GM12864 (cell line): ENCODE measurements at places on chromosomes 3 and 15.

- DNase-seq = peak; percentile 95
Observed at GRCh38 chr15:34993877-34994276, 5.8 kb upstream of the ZNF770 start.

DNA sequence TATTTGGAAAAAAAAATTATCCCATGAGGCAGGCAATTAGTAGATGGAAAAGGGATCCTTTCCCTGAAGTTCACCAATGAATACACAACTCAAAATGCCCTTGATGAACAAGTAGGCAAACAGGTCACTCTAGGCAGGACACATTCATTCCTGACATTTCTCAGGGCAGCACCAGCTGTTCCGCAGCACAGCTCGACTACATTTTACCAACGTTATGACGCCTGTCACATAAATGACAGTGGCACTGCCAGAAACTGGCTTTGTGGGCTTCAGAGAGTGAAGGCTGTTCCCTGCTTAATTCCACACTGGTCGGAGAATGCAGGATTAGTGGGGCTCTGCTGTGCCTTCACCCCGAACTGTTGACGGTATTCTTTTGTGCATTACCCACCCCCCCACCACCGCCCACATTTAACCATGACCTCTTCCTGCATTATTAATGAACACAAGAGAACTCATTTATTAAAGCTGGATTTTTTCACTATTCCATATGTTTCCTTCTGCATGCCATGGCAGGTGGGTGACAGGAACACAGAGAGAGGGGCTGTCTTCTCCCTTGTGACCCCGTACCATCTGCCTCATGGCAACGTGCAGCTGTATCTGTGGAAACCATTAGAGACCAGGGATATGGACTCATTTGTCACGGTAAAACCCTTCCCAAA, 197.6 kb downstream of the PDZRN3 start:
- DNase-seq = no peak

DNA sequence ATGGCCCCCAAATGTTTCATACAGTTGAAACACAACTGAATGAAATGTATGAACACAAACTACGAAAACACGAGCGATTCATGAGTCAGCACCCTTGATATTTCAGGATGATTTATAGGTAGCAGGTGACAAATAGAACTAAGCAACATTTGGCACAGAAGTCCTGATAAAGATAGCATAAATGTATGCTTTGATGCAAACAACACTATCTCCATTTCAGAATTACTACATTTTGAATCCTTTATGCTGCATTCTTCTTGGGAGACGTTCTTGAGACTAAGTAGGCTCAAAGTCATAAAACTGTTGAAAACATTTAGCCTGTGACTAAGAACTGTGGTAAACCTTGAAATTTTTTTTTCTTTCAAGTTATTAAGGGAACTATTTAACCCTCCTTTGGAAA, 200.3 kb upstream of the ICE2 start:
- DNase-seq = no peak

DNA sequence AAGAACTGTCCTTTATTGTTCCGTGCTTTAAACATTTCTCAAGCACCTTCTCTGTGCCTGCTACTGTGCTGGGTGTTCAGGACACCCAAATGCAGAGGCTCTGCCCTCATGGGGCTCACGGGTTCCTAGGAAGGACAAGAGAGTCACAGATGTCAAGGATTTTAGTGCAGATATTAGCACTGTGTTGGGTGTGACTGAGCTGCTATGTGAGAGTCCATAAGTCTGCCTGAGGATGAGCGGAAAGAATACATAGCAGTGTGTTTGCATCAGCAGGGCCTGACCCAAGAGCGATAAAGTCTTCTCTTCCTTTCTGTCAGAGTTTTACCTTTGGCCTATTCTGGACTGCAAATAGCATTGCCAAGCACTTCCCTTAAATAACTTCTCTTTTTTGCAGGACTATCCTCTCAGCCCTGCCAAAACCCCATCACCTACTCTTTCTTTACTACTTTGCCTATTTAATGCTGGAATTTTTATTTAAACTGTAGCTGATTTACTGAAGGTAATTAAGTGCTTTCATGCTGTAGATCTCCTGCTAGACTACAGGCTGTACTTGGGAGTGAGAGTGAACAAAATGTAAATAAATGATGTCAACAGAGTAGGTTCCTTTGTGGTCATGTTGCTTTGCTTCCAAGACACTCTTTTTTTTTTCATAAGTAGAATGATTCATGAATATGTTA, 459.4 kb upstream of the TPRG1 start:
- no peak for DNase-seq

GRCh38 chr15:82072926-82073537, 27.2 kb upstream of the MEX3B start:
- DNase-seq = no peak
